Hematopoietic multipotent progenitor cell treated with erythropoietin and hydrocortisone succinate and interleukin-3 and kit ligand, for 4 days (in vitro differentiated cells): ENCODE measurements at places on chromosomes 11 and 22.

GRCh38 chr11:81197396-81197795 lies 1536.3 kb downstream of the FAM181B start:
- no peak for DNase-seq

- DNase-seq, result peak; percentile 89
Measured at GRCh38 chr22:50252082-50253045, 1.3 kb upstream of the HDAC10 start.

DNA sequence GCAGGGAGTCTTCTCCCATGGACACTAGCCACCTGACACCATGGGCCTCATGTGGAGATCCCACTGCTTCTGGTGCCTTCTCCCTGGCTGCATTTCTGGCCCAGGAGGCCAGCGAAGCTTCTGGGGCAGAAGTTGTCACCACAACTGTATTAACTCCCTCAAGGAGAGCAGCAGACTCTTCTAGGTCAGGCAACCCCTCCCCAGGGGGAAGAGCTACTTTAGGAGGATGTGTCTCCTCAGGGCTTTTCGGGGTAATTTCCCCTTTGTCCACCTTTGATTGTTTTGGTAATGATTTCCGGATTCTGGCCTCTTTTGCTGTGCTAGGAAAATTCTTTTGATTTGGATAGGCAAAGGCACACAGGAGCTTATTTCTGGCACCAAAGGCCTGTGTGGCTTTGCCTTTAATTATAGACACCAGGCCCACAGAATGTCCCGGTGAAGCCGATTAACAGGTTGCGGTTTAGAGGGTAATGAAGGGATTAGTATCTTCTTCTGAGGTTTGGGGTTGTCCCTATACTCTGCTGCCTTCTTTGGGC lies 8.9 kb upstream of the UCP2 start:
- no peak for DNase-seq

GRCh38 chr22:46915950-46916730 lies 153.7 kb downstream of the TBC1D22A start:
- DNase-seq, result no peak

DNA sequence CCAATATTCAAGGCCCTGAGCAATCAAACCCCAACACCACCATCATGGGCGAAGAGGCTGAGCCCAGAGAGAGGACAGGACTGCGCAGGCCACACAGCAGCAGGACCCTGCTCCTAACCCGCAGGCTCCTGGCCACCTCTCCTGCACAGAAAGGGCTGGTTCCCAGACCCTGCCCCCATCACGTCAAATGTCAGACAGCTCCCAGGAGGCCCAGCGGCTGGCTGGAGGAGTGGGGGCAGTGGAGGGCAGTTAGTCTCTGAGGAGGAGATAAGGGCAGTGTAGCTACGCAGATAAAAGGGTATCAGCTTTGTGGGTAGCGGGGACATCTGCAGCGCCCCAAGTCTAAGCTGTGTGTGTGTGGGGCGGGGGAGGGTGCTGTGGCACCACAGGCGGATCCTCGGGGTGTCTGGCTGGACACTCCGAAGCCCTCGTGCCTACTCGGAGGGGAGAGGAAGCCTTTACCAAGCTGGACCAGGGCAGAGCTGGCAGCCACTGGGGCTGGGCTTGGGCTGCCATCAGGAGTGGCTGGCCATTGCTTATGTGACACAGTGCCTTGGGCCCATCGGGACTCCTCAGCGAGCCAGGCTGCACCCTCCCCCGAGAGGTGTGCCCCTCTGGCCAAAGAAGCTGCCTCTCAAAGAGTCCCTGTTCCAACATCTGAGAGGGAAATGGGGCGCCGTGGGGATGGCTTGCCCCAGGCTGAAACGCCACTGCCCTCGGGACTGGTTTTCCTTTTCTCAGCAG lies 21.5 kb downstream of the FADS3 start:
- DNase-seq, result peak; percentile 97

- DNase-seq, result no peak
Measured at GRCh38 chr11:16964501-16964900, 49.7 kb downstream of the PLEKHA7 start.

GRCh38 chr11:16795146-16795545 lies 56.7 kb downstream of the C11orf58 start:
- DNase-seq, result peak; percentile 79

GRCh38 chr11:28822576-28822975 lies 714.4 kb downstream of the METTL15 start:
- DNase-seq, result no peak

DNA sequence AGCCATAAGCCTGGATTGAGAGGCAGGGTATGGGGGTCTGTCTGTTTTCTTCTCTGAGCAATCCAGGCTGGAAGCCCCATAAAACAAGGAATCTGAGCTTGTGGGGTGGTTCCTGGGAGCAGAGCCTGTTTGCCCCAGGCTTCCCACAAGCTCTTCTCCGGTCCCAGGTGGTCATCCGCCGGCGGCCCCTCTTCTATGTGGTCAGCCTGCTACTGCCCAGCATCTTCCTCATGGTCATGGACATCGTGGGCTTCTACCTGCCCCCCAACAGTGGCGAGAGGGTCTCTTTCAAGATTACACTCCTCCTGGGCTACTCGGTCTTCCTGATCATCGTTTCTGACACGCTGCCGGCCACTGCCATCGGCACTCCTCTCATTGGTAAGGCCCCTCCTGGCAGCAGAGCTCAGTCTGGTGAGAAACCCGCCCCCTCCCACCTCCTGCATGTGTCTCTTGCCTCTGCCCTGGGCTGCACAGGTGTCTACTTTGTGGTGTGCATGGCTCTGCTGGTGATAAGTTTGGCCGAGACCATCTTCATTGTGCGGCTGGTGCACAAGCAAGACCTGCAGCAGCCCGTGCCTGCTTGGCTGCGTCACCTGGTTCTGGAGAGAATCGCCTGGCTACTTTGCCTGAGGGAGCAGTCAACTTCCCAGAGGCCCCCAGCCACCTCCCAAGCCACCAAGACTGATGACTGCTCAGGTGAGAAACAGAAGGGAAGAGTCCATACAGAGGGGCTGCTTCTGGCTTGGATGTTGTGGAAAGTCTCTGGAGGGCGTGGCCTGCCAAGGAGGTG lies 11.6 kb downstream of the HTR3A start:
- no peak for DNase-seq

- DNase-seq, result no peak
Measured at GRCh38 chr11:130603335-130603906, 155.0 kb downstream of the ADAMTS15 start.

DNA sequence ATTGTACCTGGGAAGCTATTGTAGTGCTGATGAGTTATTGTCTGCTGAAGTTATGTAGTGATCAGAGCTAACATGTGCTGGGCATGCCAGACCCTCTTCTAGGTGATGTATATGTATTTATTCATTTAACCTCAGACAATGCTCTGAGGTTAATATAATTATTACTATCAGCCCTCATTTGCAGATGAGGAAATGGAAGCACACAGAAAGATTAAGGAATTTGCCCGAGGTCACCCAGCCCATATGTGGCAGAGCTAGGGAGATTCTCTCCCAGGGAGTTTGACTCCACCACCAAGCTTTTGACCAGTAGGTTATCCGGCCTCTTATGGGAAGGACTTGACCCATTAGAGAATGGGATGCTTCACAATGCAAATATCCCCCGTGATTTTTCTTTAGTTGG lies 114.2 kb upstream of the NAV2 start:
- DNase-seq, result no peak

DNA sequence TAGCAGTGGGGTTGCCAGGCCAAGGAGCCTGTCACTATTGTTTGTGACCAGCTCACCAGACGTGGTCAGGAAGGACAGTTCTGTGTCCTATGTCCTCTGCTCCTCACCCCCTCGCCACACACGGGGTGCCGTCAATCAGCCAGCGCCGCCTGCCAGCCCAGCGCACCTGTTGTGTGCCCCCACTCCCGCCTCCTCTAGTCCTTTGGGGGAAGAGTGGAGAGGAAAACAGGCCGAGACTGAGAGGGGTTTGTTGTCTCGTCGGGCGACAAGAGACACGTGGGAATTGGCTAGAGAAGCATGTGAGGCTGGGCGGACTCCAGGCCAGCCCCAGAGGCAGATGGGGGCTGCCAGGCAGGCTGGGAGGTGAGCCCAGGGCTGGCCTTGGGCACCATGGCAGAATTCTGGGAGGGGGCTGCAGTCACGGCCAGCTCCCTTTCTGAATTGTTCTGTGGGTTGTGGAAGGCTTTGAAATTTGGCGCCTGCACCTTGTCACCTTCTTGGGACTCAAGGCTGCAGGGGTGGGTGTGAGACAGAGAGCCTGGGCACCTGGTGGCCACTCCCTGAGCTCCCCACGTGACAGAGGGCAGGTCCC lies 3.1 kb upstream of the KCNQ1OT1 start:
- no peak for DNase-seq

GRCh38 chr22:19644314-19645223 lies 69.7 kb upstream of the SEPTIN5 start:
- DNase-seq, result peak; percentile 60

GRCh38 chr22:28207281-28208030 lies 288.4 kb upstream of the PITPNB start:
- no peak for DNase-seq

DNA sequence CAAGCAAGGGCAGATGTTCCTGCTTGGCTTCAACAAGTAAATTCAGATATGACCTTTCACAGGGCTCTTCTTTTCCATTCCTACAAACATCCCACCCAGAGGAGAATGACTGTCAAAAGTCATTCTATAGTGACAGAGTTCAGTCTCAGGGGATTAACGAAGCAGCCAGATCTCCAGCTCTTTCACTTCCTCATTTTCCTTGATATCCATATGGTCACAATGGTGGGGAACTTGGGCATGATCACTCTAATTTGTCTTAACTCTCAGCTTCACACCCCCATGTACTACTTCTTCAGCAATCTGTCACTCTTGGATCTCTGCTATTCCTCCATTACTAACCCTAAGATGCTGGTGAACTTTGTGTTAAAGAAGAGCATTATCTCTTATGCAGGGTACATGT lies 15.0 kb upstream of the OR8B8 start:
- no peak for DNase-seq

DNA sequence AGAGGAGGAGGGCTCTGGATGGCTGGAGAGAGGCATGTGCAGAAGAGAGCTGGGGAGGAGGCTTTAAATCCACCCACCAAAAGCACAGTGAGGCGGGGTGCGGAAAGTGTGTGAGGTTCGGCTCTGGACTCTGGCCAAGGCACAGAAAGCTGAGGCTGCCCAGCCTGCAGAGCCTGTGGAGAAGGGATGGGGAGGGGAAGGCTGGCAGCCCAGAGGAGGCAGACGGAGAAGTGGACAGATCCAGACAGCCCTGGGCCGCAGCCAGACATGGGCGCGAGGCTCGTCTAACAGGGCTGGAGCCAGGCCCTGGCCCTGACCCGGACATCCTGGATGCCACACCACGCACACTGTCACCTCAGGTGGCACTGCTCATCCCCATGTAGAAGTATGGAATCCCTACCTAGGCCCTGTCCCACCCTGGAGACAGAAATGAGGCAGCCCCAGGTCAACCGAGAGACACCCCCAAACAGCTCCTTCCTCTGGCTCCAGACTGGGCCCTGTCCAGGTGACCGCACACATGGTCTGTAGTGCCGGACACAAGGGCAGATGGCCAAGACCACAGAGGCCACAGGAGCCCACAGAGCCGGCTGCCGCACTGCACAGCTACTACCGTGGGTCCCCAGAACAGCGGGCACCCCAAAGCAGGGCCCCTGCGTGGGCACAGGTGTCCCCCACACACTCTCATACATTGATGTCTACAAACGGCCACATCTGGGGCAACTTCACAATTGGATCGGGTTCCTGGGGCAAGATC lies 16.6 kb upstream of the MOB2 start:
- DNase-seq, result no peak

- peak; percentile 11 for DNase-seq
Measured at GRCh38 chr11:107018219-107018901, at the start of gene GUCY1A2. Gene GUCY1A2 (minus strand): TSS chr11:107018476. CDS start chr11:107018055, 421 bp downstream.

GRCh38 chr11:65814131-65814985 lies 19.4 kb upstream of the SNX32 start:
- DNase-seq, result no peak

- DNase-seq, result no peak
Measured at GRCh38 chr11:99545616-99546015, 524.9 kb downstream of the CNTN5 start.

DNA sequence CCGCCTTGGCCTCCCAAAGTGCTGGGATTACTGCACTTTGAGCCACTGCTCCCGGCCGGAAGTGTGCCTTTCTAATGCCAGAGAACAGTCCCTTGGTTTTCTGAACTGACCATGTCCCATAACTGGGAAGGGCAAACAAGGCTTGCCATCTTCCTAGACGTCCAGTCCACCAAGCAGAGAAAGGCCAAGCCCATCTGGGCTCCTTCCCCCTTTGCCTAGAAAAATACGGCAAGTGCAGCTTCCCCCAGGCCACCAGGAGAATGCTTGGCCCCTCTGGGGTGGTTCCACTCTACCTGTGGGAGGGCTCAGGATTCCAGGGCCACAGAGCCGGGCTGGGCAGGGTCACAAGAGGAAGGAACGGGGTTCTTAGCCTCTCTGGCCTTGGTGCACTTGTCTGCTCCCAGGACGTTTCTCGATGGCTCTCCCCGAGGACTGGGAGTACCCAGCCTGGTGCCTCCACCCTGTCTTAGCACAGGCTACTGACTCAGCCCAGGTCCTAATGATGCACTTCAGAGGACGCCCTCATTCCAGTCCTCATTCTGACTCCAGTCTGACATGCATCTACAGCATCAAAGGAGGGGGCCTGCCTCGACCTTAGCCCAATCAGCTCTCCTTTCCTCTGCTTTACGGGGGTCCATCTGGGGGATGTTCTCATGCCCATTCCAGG lies 1.2 kb downstream of the USP2 start:
- no peak for DNase-seq

GRCh38 chr11:112555491-112556364 lies 295.1 kb upstream of the PLET1 start:
- peak; percentile 75 for DNase-seq

DNA sequence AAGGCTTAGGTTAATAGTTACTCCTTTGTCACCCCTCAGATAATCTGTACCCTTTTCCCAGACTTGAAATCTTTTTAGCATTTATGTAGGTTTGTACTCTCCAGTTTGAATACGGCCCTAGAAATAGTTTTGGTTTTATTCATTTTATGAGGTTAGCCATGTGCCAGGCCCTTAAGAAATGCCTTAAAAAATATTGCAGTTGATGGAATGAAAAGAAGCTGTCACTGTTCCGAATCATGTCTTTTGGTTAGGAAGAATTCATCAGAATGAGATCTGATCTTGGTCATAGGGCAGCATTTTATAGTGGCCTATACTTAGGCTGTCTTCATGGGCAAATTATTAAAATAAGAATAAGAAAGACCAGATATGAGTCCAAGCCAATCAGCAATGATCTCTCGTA lies 14.8 kb upstream of the PRSS23 start:
- DNase-seq, result no peak

- no peak for DNase-seq
Measured at GRCh38 chr11:14751975-14752407, 108.4 kb downstream of the PDE3B start.

DNA sequence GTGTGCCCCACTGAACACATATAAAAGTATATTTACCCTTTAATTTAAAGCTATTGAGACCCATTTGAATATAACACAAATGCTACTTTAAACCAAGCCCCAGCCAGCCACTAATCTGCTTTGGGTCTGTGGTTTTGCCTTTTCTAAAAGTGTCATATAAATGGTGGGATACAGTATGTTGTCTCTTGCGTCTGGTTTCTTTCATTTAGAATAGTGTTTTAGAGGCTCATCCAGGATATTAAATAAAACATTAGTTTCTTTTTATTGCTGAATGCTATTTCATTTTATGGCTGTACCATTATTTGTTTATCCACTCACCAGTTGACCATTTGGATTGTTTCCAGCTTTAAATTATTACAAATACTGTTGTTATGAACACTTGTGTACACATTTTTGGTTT lies 290.5 kb upstream of the SORL1-AS1 start:
- DNase-seq, result no peak

GRCh38 chr11:19409307-19409706 lies 168.6 kb upstream of the E2F8 start:
- no peak for DNase-seq
